ENCODE measurements at places on chromosomes 3 and 15.

DNA sequence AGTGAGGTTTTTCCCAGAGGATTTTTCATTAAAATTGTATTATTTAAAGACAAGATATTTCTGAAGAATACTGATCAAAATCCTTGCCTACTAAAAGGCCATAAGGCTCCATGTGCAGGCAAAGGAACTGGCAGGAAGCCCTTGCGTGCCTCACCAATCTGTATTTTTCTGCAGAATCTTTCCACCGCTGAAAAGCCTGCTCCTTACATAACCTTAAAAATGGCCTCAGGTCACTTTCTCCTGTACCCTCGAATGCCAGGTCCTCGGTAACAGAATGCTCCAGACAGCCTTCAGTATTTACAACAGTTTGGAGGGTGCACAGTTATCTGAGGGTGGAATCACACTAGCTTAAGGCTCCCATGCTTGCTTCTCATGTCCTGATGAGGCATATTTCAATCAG lies 3.2 kb downstream of the MORC1 start:
- DNase-seq: no peak

DNA sequence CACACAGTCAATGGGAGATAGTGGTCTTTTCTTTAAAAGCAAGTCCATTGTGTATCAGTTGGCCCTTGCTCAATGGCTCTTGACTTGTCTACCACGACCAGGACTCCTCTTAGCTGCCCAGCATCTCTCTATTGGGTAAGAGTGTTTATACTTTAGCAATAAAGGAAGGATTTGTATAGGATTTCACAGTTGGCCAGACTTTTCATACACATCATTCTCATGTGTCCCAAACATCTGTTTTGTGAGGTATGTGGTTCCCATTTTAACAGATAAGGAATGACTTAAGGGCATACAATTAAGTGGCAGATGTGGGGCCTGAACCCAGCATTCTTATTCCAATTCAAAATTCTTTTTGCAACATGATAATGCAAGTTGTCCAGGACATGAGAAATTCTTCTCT lies 191.5 kb downstream of the CHST2 start:
- DNase-seq: no peak

- no peak for DNase-seq
These were observed 57.3 kb downstream of the ACAP2 start for GRCh38 chr3:195385526-195385925.

DNA sequence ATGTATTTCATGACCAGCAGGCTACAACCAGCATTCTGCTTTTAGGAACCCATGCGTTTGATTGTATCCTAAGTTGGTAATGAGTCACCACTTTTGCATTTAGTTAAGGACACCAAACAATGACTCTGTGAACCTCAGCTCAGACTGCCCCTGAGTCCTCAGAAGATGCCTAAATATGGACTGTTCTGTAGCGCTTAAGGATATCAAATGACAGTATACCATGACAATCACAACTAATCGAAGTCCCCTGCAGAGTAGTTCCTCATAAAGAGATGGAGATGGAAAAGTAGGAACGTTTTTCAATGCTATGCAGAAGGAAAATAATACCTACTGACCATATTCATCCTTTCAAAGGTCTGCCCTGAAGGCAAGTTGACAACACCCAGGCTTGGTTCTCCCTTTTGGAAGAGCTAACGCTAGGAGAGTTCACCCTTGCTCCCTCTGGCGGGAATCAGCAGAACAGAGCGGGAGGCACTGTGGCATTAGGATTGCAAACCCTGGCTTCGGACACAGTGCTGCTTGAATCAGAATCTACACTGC lies 508.6 kb downstream of the FHIT start:
- no peak for DNase-seq

DNA sequence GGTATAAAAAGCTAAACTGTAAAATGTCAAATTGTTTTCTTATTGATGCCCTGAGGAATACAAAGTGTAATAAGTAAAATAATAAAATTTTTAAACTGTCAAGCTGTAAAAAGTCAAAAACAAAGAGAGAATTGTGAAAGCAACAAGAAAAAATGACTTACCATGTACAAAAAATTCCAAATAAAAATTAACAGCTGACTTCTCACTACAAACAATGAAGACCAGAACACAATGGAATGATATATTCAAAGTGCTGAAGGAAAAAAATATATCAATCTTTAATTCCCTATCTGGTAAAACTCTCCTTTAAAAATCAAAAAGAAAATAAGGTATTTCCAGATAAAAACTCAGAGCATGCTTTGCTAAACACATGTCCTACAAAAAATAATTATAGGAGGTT lies 883.5 kb downstream of the IGSF11 start:
- no peak for DNase-seq

DNA sequence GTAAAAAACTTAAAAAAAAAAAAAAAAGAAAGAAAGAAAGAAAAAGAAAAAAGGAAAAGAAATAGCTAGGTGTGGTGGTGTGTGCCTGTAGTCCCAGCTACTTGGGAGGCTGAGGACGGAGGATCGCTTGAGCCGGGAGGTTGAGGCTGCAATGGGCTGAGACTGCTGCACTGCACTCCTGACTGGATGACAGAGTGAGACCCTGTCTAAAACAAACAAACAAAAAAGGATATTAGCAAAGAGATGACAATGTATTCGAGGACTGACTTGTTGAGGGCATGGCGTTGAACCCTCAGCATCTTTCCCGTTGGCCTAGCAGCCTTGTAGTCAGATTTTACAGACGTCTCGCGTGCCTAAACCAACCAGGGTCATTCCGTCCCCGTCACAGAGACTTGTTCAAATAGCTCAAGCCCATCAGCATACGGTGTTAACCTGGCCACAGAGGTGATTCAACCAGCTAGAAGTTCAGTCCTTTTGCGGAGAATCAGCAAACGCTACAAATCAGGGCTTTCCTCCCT lies 528 bp upstream of the NIT2 start:
- DNase-seq: no peak

DNA sequence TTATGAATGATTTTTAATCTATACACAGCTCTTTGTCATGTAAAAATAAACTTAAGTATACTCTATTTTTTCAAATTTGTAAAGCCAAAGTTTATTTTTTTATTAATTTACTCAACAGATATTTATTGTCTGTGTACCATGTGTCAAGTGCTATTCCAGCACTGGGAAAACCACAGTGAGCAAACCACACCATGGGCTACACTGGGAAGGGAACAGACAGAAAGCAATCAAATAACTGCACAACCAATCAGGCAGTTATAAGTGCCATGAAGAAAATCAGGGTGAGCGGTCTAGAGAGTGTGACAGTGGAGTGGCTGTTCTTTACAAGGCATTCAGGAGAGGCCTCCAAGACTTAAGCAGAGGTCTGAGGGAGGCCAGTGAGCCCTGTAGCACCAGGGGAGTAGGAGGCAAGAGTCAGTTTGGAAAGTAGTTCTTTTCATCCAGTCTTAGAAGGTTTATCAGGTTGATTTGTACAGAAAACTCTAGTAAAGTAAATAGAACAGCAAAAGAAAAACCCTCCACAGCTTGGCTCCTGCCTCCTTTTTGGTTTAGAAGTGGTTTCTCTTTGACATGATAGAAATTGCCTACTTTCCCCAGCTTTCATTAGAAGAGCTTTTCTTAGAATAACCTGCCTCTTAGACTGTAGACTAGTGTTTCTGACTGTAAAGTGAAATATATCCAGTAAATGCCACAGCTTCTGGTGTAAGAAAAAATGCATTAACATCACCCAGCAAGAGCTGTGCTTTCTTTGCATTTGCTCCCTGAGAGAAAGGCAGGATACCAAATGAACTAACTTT lies 13.7 kb downstream of the EIF2AK4 start:
- DNase-seq: no peak

DNA sequence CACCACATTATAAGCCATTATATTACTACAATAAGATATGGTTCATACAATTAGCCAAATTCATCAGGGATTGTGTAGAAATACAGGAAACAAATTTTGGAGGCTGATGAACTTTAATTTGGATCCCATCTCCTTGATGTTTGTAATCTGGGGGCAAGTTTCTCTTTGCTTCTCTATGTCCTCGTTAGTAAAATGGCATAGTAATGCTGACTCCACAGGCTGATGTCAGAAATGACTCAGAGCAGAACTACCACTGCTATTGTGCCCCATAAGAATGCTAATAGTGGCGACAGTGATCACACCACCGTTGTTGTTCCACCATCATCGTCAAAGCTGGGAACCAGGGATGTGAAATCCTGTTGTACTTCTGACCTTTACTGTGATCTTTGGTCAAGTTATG lies 722.3 kb upstream of the LMCD1 start:
- DNase-seq: no peak

- DNase-seq: no peak
These were observed 290.2 kb downstream of the SHQ1 start for GRCh38 chr3:72558001-72558400.

DNA sequence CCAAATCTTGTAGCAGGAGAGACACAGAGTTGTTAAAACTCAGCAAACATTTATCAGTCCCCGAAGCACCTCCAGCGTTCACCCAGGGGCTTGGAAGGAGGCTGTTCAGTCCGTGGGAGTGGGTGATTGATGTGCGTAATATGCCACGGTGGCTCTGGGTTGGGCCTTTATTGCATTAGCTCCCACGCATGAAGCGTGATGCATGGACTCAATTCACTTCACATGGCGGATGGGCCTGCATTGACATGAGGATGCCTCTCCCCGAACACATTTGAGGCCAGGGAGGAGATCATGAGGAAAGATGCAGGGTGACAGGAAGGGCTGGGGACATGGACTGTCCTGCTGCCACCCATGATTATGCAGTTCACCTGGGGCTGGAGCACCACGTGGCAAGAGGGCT lies 126.5 kb downstream of the FAM43A start:
- DNase-seq: no peak

DNA sequence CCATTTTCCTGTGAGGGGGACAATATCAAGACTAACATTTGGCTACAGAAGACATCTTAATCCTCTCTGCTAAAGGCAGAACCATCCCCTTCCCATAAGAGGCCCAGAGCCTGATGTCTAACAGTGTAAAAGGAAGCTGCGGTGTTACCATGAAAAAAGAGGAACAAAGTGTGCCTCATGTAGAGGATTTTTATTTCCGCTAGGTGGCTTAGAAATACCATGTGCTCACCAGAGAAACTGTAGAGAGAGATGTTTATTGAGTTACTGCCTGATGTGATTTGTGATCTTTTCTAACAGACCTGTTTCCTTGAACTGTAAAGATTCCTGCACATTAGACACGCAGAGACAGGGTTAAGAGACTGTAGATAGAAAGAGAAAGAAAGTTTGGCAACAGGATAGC lies 22.0 kb downstream of the OR5H15 start:
- DNase-seq: no peak

DNA sequence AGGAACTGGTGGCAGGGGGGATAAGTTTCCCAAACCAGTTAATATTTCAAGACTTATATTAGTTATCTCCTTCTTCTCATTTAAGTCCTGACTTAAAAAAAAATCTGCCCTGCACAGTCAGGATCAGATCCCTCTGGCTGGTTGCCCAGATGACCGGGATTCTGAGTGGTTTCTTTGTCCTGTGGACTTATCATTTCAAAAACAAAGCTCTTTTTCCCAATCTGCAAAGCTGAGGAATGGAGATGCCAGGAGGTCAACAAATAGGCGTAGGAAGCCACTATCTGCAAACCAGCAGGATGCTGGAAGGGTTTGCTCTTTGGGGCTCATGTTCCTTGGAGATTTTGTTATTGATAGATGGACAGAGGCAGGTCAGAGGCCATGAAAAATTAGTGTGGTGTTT lies 5.8 kb downstream of the C3orf20 start:
- DNase-seq: no peak

DNA sequence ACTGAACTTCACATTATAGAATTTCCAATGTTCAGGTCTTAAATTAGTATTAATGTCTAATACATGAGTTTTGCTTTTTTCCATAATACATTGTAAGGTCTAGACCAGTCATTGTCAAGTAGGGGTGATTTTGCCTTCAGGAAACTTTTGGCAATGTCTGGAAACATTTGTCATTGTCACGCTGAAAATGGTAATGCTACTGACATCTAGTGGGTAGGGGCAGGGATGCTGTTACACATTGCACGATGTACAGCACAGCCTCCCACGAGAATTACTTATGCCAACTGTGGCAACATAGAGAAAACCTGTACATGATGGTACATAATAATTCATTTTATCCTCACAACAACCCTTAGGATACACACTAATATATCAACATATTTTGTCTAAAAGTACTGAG lies 384.1 kb downstream of the CADM2 start:
- no peak for DNase-seq

GRCh38 chr3:17176757-17177156 lies 292.0 kb downstream of the PLCL2 start:
- DNase-seq: no peak

GRCh38 chr15:55685286-55685685 lies 57.7 kb downstream of the PRTG start:
- no peak for DNase-seq

DNA sequence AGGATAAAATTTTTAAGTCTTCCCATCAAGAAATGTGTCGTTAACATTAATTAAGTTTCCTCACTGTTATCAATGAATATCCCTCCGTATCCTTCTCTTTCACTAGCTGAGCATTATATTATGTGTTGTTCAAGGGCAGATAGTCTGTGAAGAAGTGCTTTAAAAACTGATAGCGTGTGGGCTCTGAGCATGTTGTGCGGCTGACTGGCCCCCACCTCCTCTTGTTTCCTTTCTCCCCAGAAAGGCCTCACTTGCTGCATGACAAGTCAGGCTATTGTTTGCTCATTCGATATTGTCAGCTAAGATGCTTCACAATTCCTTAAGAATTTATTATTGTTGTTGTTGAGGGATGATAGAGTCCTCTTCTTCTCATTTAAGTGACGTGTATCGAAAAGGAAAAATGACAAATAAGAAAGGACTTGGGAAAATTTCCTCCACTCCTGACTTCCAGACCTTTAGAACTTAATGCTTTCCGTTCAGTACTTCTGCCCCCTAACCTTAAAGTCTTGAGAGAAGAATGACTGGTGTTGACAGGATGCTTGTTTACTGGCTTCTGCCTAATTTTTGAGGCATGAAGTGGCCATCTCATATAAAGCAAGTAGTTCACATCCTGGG lies 298.3 kb downstream of the LPP start:
- DNase-seq: no peak

DNA sequence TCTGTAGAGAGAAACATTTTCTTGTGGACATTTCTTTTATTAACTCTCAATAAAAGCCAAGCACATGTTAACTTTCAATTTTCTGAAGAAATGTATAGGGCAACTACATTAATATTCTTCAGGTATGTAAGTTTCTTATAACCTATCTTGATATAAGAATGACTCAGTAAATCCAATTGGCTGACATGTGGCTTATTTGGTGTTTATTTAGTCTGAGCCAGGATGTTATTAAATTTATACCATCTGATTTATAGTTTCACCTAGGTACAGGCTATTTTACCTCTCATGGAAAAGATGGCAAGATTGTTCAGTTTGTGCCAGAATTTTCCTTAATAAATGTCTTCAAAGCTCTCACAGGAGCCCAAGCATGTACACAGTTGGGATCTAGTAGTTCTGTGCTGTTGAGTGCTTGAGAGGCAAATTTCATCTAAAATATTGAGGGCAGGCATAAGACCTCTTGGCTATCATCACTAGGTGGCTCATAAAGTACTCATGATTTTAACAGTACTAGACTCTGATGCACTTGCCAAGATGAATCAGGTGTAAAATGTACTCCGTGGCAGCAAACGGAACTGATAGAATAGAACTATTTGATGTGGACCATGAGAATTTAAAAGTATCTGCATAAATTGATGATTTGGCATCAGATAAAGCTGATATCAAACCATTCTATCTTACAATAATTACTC lies 631.9 kb downstream of the RBMS3 start:
- no peak for DNase-seq

- no peak for DNase-seq
These were observed 15.9 kb downstream of the ABHD2 start for GRCh38 chr15:89104172-89104564.
